Activated T-helper 2 cell treated with anti-CD3 and anti-CD28 coated beads, Interferon-gamma antibody, Interleukin-2, Interleukin-4, amounts not matched to agents 10 μg/mL and 5 μg/mL and 100 μg/mL, durations not matched to agents 14 hours and 24 hours and 36 hours (primary cell): ENCODE measurements at places on chromosomes 7 and 10. TPM values are rescaled to one million over a fixed set of nuclear protein-coding genes. Genes with fewer than 3 reads are reported as not detected.

- H3K27me3 ChIP-seq: no peaks in the 10 kb centered on the region
- DNase-seq: no peak
- H3K36me3 ChIP-seq: peaks cover 43% of the 10 kb centered on the region
- no peak overlapping the region for H3K27ac ChIP-seq
- H3K4me3 ChIP-seq: no peak overlapping the region
These were observed 86.3 kb downstream of the PRKCQ start for GRCh38 chr10:6493521-6494441.

Gene STEAP1B
- 0.30 and 0.32 TPM in 2 replicates for total RNA-seq

- DNase-seq: no peak
- no peak within 1 kb of the TSS for H3K4me3 ChIP-seq
- no peaks in the 10 kb centered on the region for H3K36me3 ChIP-seq
- peaks cover 13% of the 10 kb centered on the region for H3K4me1 ChIP-seq
- H3K27ac ChIP-seq: no peak within 1 kb of the TSS
These were observed at the start of gene DMBT1 for GRCh38 chr10:122560279-122560804. Gene DMBT1, plus strand, starts transcription at chr10:122560754. Its CDS starts 17 bp downstream, at chr10:122560771.

Gene ODAD2
- total RNA-seq: not detected in 2 replicates

Gene CDHR3
- total RNA-seq: 0.80 and 0.98 TPM in 2 replicates

Gene OR9A2
- 0.30 TPM in 1 of 2 replicates, not detected in the other for total RNA-seq

- no peaks in the 10 kb centered on the region for H3K36me3 ChIP-seq
- H3K27ac ChIP-seq: no peak overlapping the region
- H3K4me1 ChIP-seq: peaks cover 3% of the 10 kb centered on the region
- no peak for DNase-seq
- no peak overlapping the region for H3K4me3 ChIP-seq
- peaks cover 12% of the 10 kb centered on the region for H3K27me3 ChIP-seq
These were observed 64.3 kb upstream of the C1GALT1 start for GRCh38 chr7:7117935-7118586.

- no peak overlapping the region for H3K27ac ChIP-seq
- peaks cover 19% of the 10 kb centered on the region for H3K4me1 ChIP-seq
- H3K4me3 ChIP-seq: no peak overlapping the region
- H3K36me3 ChIP-seq: no peaks in the 10 kb centered on the region
These were observed 73.9 kb downstream of the SH3PXD2A start for GRCh38 chr10:103781329-103782061.

DNA sequence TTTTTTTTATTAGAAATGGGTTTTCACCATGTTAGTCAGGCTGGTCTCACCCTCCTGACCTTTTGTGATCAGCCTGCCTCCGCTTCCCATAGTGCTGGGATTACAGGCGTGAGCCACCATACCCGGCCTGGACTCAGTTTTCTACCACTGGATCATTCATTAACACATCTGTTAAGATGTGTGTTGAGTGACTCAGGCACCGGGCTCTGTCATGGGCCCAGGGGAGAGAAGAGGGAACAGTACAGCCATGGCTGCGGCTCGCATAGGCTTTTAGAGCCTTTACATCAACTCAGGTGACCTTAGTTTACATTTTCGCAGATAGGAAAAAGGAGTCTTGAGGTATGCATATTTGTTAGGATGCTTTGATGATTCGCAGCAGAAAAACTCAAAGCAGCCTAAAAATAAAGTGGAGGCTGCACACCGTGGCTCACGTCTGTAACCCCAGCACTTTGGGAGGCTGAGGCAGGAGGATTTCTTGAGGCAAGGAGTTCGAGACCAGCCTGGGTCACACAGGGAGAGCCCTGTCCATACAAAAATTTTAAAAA is 3.1 kb upstream of the ARPC1B start:
- no peak overlapping the region for H3K27ac ChIP-seq
- DNase-seq: no peak
- peaks cover 16% of the 10 kb centered on the region for H3K36me3 ChIP-seq
- H3K27me3 ChIP-seq: no peaks in the 10 kb centered on the region
- H3K4me3 ChIP-seq: no peak overlapping the region

- H3K4me1 ChIP-seq: peaks cover 24% of the 10 kb centered on the region
- H3K4me3 ChIP-seq: peak overlapping the region; percentile 73
- H3K27ac ChIP-seq: no peak overlapping the region
These were observed 90.5 kb upstream of the PAX2 start for GRCh38 chr10:100654782-100655325.

- peaks cover 2% of the 10 kb centered on the region for H3K27me3 ChIP-seq
- H3K4me3 ChIP-seq: no peak overlapping the region
- no peak for DNase-seq
These were observed 17.5 kb upstream of the TRUB1 start for GRCh38 chr10:114920459-114920858.
